ENCODE measurements at places on chromosomes 3 and 15.
A peak's percentile ranks its signal among the peaks of the same experiment; 100 is the strongest.

DNA sequence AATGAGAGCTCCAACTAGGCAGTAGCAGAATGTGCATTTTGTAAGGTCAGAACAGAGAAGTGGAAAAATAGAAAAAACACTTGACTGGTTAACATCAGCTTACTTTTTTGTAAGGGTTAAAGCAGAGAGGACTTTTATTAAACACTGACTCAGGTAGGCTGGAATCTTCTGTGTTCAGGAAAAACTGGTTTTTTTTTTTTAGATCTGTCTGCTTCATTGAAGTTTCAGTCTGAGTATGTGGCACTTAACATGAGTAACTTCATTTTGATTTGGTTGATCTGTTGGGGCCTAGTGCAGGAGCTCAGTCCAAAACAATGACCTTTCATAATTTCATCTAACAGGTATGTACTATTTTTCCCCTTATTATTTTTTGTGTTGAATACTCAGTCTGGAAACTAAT, 141.1 kb downstream of the DOCK3 start:
- DNase-seq: no peak

- peak; percentile 34 for DNase-seq
These were observed 11.2 kb downstream of the SH2D7 start for GRCh38 chr15:78103406-78104118.

GRCh38 chr15:61794881-61795280, 265.4 kb downstream of the VPS13C start:
- DNase-seq: no peak

- DNase-seq: no peak
These were observed 32.4 kb downstream of the LRRC28 start for GRCh38 chr15:99283717-99284116.

- DNase-seq: no peak
These were observed 395.3 kb downstream of the IL5RA start for GRCh38 chr3:2714834-2715233.

DNA sequence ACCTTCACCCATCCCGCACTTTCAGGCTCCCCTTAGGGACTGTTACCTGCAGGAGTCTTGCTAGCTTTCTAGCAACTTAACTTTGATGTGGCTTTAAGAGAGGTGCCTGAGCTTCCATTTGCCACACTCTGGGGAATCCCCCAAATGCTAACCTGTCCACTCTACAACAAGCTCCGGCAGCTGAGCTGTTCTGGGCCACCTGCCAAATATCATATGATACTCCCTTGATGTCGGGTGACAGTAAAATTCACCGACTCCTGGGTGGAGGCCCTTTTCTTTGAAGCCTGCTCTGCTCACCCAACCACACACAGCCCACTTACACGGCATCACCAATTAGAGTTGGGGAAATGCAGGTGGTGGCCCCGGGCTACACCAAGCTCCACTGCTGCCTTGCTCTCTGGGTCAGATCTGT, 38.0 kb upstream of the XCR1 start:
- peak; percentile 75 for DNase-seq
